HuH-7.5 (cell line): ENCODE measurements at places on chromosomes 12 and 14.

- DNase-seq, result no peak
Measured at GRCh38 chr12:93733928-93734327, 56.8 kb downstream of the CRADD start.

DNA sequence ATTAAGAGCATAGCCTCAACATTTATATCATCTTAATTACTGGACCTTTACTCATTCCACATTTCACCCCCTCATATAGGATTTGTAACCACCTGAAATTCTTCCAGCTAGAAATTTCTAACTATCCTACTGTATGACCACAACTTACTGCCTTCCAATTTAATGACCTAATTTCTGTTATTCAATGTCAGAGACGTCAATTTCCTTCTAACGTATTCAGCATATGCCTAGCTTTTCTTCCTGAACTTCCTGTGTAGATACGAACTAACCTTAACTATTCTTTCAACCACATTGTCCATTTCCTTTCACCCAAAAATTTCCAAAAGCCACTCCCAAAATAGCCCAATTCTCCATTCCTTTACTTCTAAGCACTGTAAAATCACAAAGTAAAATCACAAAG, 108.0 kb downstream of the EEA1 start:
- DNase-seq, result no peak

- DNase-seq, result no peak
Measured at GRCh38 chr12:27012239-27012981, 1.8 kb downstream of the TM7SF3 start.

DNA sequence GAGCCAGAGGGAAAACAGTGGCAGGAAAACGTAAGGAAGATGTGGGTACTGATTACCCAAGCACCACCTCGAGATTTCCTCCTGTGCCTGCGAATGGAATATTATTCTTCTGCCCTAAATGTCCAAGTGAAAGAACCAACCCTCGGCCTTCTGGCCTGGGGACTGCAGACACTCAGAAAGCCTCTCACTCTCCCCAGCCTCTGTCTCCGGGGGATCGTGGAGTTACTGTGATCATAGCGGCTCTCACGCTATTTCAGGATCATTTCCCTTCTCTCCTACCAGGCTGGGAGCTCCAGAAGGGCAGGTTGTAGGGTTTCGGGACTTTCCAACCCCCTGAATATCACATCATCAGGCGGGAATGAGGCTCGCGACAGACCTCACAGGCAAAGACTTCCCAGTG, 68.9 kb downstream of the KDM2B start:
- DNase-seq, result no peak

GRCh38 chr12:16785524-16785923, 179.6 kb upstream of the LMO3 start:
- DNase-seq, result no peak

DNA sequence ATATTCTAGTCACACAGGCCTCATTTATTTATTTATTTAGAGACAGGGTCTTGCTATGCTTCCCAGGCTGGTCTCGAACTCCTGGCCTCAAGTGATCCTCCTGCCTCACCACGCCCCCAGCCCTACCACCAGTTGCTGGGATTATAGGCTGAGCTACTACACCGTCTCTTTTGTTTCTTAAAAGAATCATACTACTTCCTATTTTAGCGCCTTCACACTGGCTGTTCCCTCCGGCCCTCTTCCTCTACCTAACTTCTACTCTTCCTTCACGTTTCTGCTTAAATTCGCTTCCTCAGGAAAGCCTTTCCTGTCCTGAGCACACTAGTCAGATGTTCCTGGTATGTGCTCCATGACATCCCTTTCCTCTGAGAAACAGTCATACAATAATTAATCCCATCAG, 6.4 kb upstream of the MRPL42 start:
- no peak for DNase-seq

DNA sequence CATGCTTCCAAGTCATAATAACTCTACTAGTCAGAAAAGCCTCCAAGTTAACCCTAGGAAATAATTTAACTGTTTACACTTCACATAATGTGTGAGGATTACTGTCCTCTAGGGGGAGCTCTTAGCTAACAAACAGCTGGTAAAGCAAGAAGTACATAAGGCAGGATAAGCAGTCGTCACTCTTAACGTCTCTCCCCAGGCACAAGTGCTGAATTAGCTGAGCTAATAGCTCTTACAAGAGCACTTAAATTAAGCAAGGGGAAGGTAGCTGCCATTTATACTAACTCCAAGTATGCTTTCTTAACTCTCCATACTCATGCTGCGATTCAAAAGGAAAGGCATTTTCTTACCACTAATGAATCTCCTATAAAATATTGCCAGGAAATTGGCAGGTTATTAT, 79.3 kb upstream of the TSPAN11 start:
- no peak for DNase-seq

DNA sequence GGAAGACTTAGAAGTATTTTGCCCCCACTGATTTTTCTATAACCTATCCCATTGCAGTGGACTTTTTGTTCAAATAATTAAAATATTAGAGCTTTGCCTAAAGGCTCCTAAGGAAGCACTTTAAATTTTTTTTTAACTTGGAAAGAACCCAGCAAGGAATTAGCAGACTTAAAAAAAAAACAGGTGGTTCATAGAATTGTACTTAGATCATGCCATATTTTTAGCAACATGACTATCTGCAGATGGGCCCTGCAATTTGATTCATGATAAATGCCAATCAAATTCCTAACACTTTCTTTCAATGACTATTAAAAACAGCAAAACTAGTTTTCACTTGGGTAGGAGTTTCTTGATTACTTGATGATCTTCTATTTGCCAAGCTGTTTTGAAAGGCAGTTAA, 11.5 kb downstream of the ADAMTS20 start:
- DNase-seq, result no peak

- DNase-seq, result peak; percentile 14
Measured at GRCh38 chr12:64088431-64089349, 133.4 kb downstream of the KICS2 start.

DNA sequence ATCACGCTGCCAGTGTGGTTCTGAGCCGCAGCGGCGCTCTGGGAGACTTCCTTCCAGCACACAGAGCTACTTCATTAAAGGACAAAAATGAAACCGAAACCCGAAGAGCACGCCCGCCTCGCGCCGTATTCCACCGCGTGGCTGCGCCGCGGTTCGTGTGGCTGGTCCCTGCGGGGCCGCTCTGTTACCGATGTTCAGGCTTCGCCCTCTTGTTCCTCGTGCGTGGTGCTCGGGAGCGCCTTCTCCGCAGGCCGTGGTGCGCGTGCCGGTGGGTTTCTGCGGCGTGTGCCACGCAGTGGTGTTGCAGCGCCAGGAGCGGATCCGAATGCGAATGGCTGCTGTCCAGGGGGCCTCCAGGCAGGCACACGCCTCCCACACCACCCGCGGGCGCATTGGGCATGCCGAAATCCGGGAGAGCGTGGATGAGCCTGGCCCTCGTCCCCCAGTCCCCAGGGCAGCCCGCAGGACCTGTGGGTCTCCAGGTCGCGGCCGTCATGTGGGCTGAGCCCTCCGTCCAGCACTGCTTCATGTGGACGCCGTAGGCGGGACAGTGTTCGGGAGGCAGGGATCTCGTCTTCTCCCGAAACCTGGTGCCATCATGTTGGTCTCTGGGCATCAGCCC, 91.2 kb downstream of the ADGRD1 start:
- DNase-seq, result no peak

GRCh38 chr14:60195179-60195810, 30.1 kb upstream of the DHRS7 start:
- DNase-seq, result no peak

DNA sequence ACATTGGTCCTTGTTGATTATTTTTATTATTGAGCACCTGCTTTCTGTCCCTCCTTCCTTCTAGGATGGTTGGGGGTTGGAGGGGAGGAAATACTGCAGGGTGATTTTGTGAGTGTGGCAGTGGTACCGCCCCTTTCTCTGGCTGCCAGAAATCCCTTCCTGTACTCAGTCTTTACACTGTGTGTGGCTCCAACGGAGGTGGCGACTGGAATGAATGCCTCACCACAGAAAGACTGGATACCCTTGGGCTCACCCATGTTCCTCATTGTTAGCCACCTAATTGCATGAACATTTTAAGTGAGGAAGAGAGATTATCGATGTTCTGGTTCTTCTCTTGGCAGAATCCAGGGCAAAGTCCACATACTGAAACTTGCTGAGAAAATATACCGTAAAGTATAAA, 272.0 kb upstream of the E2F7 start:
- no peak for DNase-seq

GRCh38 chr14:103347091-103347815, 13.2 kb downstream of the EIF5 start:
- DNase-seq, result no peak

DNA sequence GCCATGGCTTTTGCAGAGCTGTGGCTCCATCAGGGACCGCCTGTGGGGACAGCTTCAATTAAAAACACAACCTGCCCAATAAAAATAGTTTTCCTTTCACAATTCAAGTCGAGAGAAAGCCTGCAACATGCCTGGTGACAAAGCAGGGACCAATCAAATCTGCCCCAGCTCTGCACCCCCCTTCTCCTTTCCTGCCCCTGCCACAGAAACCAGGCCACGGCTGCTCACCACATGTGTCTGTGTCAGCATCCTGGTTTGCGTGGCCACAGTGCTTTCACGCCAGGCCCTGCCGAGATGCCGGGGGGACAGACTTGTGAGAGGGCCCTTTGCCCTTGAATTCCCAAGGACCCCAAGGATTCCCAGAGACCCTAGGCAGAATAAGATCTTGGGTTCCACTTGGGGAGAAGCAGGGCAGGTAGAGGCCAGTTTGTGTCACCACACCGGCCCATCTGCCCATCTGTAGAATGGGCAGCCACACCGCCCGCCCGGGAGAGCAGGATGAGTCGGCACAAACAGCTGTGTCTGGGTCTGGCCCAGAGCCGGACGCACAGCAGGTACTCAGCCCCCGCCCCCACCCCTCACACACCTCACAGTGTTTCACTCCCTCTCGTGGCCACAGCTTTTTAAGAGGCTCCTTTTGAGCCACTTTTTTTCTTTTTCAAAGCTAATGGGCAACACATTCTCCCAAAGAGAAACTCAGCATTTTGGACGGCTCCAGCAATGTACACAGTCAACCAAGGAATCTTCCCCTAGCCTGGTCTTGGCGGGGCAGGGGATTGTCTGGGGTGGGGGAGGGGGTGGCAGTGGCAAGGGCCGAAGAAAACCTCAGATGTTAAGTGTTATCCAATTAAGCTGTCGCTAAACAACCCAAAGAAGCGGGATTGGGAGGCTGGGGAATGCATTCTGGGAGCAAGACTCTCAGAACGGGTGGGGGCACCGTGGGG, 41.5 kb downstream of the BCL11B start:
- DNase-seq, result no peak

DNA sequence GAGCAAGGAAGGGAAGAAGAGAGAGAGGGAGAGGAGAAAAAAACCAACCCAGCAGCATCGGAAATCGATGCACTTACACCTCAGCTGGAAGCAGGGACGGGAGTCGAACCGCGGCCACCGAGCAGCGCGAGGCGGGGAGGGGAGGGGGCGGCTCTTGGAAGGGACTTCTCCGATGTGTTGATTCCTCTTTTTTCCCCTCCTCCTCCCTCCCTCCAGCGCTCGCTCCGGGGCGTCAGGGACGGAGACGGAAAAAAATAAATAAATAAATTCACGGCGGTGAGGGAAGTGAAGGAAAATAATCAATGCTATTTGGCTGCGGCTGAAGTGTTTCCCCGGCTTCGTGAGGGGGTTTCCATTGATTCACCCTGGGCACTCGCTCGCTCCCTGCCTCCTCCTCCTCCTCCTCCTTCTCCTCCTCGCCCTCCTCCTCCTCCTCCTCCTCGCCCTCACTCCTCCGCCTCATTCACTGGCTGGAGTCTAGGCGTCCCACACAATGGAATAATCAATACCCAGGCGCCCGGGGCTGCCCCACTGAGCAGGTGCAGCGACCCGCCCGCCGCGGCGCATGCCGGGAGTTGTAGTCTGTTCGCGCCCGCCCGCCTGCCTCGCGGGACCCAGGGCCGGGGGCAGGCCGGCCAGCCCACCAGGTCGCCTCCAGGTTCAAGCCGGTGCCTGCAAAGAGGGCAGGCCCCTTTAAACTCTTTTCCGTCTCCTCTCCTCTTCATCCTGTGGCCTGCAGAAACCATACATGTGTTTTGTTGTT, at the start of gene ZFHX2:
Gene ZFHX2, minus strand, starts transcription at position 500 of the 763 bp plus-strand sequence. CDS start 16,440 bp downstream, outside the sequence.
- DNase-seq, result peak; percentile 95

DNA sequence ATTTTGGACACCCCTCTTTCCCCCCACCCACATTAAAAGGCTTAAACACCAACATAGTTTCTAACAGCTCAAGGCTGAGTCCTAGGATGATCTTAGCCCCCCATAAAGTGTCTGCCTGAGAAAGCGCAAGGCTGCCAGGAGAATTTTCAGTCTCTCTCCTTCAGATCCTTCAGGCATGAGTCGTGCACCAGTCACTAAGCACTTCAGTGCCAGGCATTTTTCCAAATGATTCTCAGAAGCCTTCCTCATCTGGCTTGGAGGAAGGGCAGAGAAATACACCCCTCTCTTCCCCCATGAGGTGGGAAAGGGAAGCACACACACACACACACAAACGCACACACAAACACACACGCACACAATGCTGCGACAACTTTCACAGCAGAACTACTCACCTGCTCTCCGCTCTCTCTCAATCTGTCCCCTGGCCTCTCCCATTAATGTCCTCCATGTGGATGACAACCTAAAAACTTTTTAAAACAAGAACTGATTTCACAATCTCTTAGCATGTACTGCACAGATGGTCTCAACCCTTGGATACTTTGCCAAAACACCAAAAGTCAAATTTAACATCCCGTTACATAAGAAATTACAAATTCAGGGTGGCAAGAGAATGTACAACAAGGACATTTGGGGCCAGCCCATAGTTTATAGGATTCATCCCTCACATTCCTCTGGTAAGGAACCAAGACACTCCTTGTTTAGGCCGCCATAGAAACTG, 49.8 kb downstream of the CKAP4 start:
- DNase-seq, result no peak

GRCh38 chr12:28777603-28778365, 371.3 kb upstream of the FAR2 start:
- no peak for DNase-seq

DNA sequence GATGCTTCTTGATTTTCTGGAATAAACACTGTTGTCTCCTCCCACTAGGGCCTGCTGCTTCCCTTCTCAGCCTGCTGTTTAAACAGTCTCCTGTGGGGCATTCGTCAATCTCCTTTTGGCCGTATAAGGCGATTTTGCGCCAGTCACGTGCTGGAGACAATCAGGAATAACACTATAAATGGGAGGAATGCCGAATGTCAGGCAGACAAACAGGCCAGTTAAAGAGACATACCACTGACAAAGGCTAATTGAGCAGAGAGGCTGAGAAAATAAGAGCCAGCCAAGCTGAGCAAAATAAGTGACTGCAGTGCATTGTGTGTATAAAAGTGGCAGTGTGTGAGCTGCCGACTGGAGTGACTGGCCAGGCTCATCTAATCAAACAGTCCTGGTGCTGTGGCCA, 23.3 kb downstream of the DMAC2L start:
- DNase-seq, result no peak
